ENCODE measurements at places on chromosomes 5 and 9.

DNA sequence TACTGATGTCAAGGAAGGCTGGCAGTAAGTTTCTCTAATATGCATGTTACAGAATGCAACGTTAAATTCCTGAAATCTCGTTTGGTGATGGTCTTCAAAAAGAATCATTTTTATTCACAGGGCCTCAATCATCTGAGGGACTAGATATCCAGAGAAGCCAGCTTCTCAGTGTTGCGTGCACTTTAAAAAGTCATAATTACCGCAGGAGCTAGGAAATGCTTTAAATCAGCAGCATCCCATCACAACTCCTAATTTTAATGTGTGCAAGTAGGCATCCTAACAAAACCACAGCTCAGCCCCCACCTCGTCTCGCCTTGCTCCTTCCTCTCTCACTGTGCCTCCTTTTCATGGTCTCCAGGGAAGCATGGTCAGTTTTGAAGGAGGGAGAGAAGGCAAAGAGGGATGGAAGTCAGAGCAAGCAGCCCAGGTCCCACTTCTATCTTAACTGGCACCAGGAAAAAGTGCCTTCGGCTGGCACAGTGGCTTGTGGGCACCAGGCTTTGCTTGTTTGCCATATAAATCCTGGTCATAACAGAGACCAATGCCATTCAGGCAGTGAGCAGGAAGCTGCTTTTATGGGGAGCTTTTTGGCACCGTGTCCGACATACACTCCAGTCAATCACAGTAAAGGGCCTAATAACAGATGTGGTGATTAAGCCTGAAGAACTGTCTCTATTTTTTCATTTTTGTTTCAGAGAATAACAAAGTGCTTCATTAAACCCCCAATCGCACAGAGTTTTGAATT is 21.4 kb downstream of the MEGF10 start:
- DNase-seq: no peak

GRCh38 chr5:172052450-172053236 is 46.2 kb upstream of the FBXW11 start:
- no peak for DNase-seq

- no peak for DNase-seq
Observed at GRCh38 chr5:96930058-96930457, 5.8 kb upstream of the LNPEP start.

GRCh38 chr5:97877588-97877987 is 694.5 kb upstream of the RIOK2 start:
- DNase-seq: no peak
